IPS DF 6.9 (cell line): ENCODE measurements at places on chromosomes 5 and 9.

DNA sequence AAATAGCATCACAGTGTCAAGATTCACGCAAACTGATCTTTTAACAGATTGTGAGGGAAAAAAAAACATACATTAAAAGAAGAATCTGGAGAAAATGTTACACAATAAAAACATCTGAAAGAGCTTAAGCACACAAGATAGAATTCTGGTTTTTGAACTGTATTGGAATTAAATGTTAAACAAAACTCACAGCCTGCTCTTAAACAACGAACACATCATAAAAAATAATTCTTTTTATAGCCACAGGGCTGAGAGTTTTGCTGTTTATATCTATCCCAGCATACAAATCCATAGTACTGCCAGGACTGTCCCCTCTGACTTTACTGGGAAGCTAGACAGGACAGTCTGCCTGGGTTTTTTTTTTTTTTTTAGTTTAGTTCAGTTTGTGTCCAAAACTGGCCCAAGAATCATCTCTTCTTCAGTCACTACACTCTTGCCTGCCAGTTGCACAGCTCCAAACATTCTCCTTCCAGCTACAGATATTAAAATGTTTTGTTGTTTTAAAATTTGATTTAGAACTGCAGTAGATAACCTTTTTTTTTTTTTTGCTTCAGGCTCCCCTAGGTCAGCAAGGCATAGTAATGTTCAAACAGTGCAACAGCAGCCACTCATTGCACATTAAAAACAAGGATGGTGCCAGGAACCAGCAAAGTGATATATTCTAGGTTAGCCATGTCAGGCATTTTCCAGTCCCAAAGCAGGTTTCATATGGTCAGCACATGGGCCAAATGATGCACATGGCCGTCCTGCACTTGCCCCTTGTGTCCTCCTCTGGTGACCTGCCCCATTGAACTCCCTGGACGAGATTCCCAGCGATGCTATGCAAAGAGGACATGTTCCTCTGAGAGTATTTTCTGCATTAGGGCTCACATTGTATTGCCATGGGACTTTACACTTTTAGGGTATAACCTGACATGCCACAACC lies 173.6 kb downstream of the ARL15 start:
- H3K4me3 ChIP-seq = no peak overlapping the region
- H3K4me1 ChIP-seq = no peaks in the 10 kb centered on the region
- H3K27ac ChIP-seq = no peak overlapping the region
- no peak for DNase-seq

- no peaks in the 10 kb centered on the region for H3K4me1 ChIP-seq
- H3K27me3 ChIP-seq = no peaks in the 10 kb centered on the region
- H3K36me3 ChIP-seq = no peaks in the 10 kb centered on the region
- no peak overlapping the region for H3K4me3 ChIP-seq
- H3K27ac ChIP-seq = no peak overlapping the region
Measured at GRCh38 chr9:9387511-9388115, 1225.2 kb downstream of the PTPRD start.

- no peaks in the 10 kb centered on the region for H3K4me1 ChIP-seq
- no peak overlapping the region for H3K4me3 ChIP-seq
- H3K27ac ChIP-seq = no peak overlapping the region
- no peaks in the 10 kb centered on the region for H3K36me3 ChIP-seq
- H3K27me3 ChIP-seq = no peaks in the 10 kb centered on the region
Measured at GRCh38 chr5:52789851-52790250, 2.1 kb downstream of the ITGA1 start.

- H3K27ac ChIP-seq = no peak overlapping the region
- no peak overlapping the region for H3K4me3 ChIP-seq
- H3K27me3 ChIP-seq = no peaks in the 10 kb centered on the region
- no peaks in the 10 kb centered on the region for H3K4me1 ChIP-seq
Measured at GRCh38 chr5:112908854-112909253, 13.2 kb downstream of the REEP5 start.

- no peak for DNase-seq
- H3K4me1 ChIP-seq = peaks cover 2% of the 10 kb centered on the region; the same call in 1 of the 2 replicates
- no peaks in the 10 kb centered on the region for H3K27me3 ChIP-seq
- no peak overlapping the region for H3K27ac ChIP-seq
- H3K36me3 ChIP-seq = no peaks in the 10 kb centered on the region
- H3K4me3 ChIP-seq = no peak overlapping the region
Measured at GRCh38 chr5:143023411-143024096, 253.4 kb downstream of the ARHGAP26 start.

DNA sequence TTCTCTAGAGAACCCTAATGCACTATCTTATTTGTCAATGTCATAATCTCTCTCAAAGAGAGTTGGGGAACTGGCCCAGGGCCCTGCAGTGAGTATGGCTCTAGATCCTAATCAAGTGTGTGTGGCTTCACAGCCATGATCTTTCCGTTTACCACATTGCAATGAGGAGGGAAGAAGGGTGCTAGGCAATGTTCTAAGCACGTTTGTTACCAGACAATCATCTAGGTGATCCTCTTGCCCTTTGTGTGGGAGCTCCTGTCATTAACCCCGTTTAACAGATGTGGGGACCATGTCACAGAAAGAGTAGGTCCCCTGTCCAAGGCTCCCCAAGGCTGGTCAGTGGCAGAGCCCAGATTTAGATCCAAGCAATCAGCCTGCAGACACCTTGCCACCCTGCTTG lies 128.2 kb upstream of the IRX4 start:
- H3K27ac ChIP-seq = no peak overlapping the region
- H3K4me3 ChIP-seq = no peak overlapping the region
- no peaks in the 10 kb centered on the region for H3K27me3 ChIP-seq
- no peaks in the 10 kb centered on the region; the same call in 1 of the 2 replicates for H3K4me1 ChIP-seq
